Lung (tissue), 17 donors: ENCODE measurements at places on chromosomes 7 and 10. TPM values are rescaled to one million over a fixed set of nuclear protein-coding genes. Genes with fewer than 3 reads are reported as not detected.

METTL27 gene
- 22.1 TPM for total RNA-seq

CRYGN gene
- total RNA-seq = 0.28 TPM

- DNase-seq = no peak
These were observed 28.3 kb downstream of the WDR86 start for GRCh38 chr7:151381348-151382078.

SLC18A3 gene
- not detected for total RNA-seq

GRCh38 chr10:75754096-75754831, 322.8 kb downstream of the LRMDA start:
- DNase-seq = no peak

HIF1AN gene
- 32.3 TPM for total RNA-seq

DLX6 gene
- not detected for total RNA-seq

GRCh38 chr10:116766837-116767634, 24.7 kb upstream of the HSPA12A start:
- DNase-seq = no peak

ANKRD61 gene
- not detected for total RNA-seq

- DNase-seq = no peak
These were observed 177.6 kb downstream of the GRID1 start for GRCh38 chr10:86188796-86189558.

DNA sequence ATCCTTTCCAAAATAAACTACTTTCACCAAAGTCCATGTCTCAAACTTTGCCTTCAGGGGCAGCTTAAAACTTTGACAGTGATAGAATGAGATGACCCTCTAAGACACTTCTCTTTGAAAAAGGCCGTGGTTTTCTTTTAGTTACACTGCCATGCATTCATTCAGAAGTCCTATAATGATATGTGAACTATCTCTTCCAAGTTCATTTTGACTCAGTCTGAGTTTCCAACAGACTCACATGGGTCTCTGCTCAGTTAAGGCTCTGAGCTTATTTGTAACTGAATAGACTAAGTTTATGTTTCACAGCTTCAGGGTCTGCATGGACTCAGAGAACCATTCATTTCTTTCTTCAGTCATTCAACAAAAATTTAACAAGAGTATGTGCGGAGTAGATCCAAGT, 208.9 kb upstream of the PRSS1 start:
- no peak for DNase-seq

CFAP46 gene
- total RNA-seq = 10.3 TPM

GRCh38 chr7:45114926-45115325, 3.4 kb upstream of the TBRG4 start:
- no peak for DNase-seq

DIP2C gene
- 15.2 TPM for total RNA-seq

DNA sequence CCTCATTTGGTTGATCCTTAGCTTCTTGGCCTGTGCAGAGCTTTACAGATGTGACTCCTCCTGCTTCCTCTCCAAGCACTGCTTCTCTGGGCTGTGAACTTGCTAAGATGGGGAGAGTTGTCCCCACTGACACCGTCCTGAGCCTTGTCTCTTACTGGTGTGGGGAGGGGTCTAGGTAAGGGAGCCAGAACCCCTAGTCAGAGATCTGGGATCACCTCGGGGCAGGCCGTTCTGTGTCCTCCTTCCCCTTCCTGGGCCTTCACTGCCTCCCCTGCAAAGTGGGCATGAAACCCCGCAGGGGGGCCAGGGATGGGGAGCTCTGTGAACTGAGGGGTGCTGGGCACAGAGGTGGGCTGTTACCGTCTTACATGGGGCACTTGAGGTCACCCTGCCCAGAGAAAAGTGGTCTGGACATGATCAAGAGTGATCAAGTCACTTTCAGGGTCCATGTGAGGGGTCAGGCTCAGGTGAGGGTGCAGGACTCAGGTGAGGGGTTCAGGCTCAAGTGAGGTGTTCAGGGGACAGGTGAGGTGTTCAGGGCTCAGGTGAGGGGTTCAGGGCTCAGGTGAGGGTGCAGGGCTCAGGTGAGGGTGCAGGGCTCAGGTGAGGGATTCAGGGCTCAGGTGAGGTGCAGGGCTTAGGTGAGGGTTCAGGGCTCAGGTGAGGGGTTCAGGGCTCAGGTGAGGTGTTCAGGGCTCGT, 86.2 kb downstream of the ADCY1 start:
- DNase-seq = no peak

DNA sequence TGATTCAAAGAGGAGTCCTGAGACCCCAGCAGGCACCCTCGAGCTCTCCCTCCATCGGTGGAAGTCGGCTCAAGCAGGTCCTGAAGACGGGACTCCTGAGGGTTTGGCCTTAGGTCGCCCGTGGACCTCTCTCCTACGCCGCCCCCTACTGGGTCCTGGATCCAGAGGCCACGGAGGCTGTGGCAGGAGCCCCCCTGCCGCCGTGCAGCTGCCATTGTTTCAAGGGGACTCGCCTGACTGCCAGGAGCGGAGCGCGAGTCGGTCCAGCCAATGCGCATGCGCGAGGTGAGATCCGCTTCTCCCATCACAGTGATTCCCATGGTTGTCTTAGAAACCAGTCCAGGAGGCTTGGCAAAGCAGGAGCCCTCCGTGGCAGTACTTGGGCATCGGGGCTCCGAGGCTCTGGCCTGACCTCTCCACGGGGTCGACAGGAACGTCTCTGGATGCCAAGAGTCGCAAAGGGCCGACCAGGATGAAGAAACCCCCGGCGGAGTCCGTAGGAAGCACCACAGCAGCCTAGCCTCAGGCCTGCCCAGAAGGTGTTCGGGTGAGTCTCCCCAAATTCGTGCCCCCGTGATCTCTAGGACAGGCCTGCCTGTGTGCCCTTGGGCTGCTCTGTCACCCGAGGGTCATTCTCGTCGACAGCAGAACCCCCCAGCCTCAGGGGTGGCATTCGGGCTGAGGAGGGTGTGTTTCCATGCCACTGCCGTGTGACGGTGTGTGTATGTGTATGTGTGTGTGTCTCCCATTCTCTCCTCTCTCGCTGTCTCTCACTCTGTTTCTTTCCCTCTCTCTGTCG, 322.3 kb downstream of the ZNF716 start:
- DNase-seq = no peak

GRCh38 chr10:19828278-19829049, 12.2 kb downstream of the PLXDC2 start:
- peak; percentile 49 for DNase-seq

- no peak for DNase-seq
These were observed 112.4 kb downstream of the ELMO1 start for GRCh38 chr7:37336259-37336658.

GRCh38 chr10:103077491-103078308, 115.4 kb downstream of the NT5C2 start:
- DNase-seq = no peak

DNA sequence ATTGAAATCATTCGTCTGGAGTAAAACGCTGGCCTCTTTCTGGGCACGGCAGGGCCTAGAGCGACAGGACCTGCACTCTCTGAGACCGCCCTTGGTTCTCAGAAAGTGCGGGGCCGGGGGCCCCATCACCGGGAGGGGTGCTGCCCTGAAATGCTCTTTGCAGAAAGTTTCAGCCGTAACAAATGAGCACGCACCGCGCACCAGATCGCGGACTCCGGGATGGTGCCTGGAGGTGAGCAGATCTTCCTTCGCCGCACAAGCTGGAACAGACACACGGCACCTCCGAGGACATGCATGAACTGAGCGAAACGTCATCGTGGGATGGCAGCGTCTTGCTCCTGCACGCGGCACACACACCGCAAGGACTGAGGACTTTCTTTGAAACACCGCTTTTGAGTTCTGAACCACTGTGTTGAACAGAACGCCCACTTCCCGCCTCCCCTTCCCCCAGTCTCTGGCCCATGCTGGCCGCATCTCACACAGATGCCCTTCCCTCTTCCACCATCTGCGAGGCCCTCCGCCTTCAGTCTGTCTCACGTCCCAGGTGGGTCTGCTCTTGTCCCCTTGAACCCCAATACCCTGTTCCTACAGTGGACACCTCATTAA, 538.7 kb upstream of the MGMT start:
- peak; percentile 33 for DNase-seq

- DNase-seq = no peak
These were observed 64.8 kb downstream of the TPST1 start for GRCh38 chr7:66269978-66270377.

BICC1 gene
- 9.1 TPM for total RNA-seq

DNA sequence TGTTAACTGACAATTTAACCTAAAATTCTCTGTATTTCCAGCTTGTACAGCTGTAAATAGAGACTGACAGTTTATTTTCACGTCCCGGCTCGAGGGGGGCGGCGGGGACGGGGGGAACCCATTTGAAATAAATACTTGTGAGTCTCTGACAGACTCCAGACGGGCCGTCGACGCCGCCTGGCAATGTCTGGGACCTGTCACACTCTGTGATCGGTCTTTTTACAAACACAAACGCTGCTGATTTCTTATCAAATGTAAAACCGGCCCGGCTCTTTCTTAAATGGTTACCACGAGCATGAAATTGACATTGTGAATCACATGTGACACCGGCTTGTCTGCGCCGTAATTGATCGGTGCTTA, 57.0 kb downstream of the UNCX start:
- DNase-seq = peak; percentile 76

GRCh38 chr7:8065356-8065813, 96.8 kb downstream of the GLCCI1 start:
- DNase-seq = no peak

STRIP2 gene
- total RNA-seq = 1.1 TPM

CLCN1 gene
- not detected for total RNA-seq

DNA sequence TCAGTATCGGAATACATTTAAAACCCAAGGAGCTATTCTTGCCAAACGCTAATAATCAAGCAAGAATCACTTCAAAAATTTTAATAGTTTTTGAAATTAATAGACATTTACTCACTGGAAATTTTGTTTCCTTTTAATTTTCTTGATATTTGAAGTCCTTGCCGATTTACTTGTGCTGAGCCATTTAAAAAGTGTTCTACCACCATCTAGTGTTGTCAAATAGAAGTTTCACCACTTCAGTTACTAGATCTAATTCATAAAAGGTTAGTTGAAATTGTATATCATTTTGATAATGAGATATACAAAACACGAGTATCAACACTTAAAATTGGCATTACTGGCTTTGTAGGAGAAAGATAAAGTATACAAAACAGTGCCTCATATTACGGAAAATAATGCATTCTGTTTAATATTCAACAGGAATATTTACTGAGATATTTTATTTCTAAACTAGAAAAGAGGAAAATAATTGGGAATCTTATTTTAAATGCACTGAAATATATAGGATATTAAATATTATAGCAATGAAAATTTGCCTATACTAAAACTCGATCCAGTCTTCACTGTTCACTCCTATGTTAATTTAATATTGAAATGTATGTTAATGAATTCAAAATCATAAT, 664.8 kb upstream of the SEMA3D start:
- no peak for DNase-seq

H2BK1 gene
- total RNA-seq = not detected

CALCR gene
- total RNA-seq = 0.20 TPM

GRCh38 chr10:59672150-59672875, 37.3 kb downstream of the SLC16A9 start:
- DNase-seq = no peak

GRCh38 chr7:118158766-118159165, 25.2 kb upstream of the LSM8 start:
- DNase-seq = no peak

DNA sequence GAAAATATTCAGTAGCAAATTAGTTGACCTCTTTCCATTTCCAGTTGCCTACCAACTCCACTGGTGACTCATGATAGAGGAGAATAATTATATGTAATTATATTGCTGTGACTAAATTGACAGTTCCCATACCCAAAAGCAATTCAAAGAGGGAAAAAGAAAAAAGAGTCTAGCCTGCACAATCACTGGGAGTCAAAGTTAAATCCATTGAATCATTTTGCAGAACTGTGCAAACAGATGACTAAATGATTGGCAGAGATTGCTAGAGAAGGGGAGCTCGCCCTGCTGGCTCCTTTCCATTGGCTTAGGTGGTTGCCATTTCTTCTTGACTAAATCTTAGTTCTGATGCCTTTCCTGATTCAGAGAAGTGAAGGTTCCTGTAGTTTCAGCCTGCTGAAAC, 1228.6 kb upstream of the SORCS1 start:
- no peak for DNase-seq

ENO4 gene
- 4.3 TPM for total RNA-seq
